ENCODE measurements at places on chromosomes 3 and 15.

- DNase-seq: peak; percentile 88
Observed at GRCh38 chr3:195197765-195198425, 73.1 kb downstream of the XXYLT1 start.

GRCh38 chr15:42130246-42130986 is 26.0 kb downstream of the PLA2G4F start:
- DNase-seq: no peak

- DNase-seq: no peak
Observed at GRCh38 chr3:64666171-64666588, 21.6 kb downstream of the ADAMTS9 start.

- DNase-seq: no peak
Observed at GRCh38 chr3:127964816-127965215, 49.8 kb downstream of the KBTBD12 start.

GRCh38 chr3:100891827-100892226 is 101.4 kb downstream of the ABI3BP start:
- no peak for DNase-seq

GRCh38 chr3:178341636-178342035 is 194.6 kb upstream of the KCNMB2 start:
- DNase-seq: no peak
